ENCODE measurements at places on chromosomes 12 and 14. TPM values are rescaled to one million over a fixed set of nuclear protein-coding genes. Genes with fewer than 3 reads are reported as not detected.

DNA sequence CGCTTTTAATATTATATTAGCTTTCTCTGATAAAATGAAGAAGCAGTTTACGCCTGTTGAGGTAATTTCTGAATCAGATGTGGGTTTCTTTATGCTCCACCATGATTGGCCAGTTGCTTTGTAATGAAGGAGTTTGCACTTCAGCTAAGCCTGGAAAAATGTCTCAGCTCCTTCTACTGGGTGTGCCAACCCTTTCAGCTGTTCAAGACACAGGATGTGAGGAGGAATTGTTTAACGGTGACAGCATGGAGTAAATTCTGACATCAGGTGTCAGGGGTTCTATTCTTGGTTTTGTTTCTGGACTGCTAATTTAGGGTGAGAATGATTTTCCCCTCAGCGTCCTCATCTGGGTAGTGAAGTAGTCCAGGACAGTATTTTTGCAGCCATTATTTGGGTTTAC lies 43.5 kb downstream of the FLRT2 start:
- peaks cover 41% of the 10 kb centered on the region for H3K4me1 ChIP-seq
- no peaks in the 10 kb centered on the region for H3K36me3 ChIP-seq
- DNase-seq: no peak
- no peak overlapping the region for H3K4me3 ChIP-seq
- H3K27me3 ChIP-seq: no peaks in the 10 kb centered on the region

GRCh38 chr12:48331399-48331798 lies 19.3 kb downstream of the ZNF641 start:
- H3K27ac ChIP-seq: no peak overlapping the region
- H3K4me3 ChIP-seq: no peak overlapping the region
- no peak for DNase-seq
- no peaks in the 10 kb centered on the region for H3K4me1 ChIP-seq
- no peaks in the 10 kb centered on the region for H3K36me3 ChIP-seq

Gene KIF26A
- total RNA-seq: 40.2 TPM

Gene SLCO1A2
- 23.9 TPM for total RNA-seq

Gene HVCN1
- total RNA-seq: 12.0 TPM

DNA sequence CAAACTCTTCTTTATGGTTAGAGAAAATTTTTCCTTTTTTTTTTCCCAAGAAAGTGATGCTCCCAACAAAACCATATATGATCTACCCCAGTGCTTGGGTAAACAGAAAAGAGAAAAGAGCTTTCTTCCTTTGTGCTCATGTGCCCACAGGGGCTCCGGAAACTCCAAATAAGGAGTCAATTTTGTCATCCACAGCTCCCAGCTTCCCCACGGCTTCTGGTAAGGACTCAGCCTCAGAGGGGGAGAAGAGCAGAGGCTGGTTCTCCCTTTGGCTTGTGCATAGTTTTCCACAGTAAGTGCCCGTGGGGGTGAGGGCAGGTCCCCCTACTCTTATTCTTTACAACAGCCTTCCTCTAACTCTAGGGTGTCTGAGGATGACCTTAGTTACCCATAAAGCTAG lies 13.3 kb upstream of the RGS6 start:
- no peaks in the 10 kb centered on the region for H3K36me3 ChIP-seq
- no peak overlapping the region for H3K4me3 ChIP-seq
- no peak overlapping the region for H3K27ac ChIP-seq
- H3K27me3 ChIP-seq: no peaks in the 10 kb centered on the region
- peak; percentile 69 for DNase-seq

Gene HOXC10
- not detected for total RNA-seq

Gene RALGAPA1
- total RNA-seq: 31.7 TPM

- H3K4me3 ChIP-seq: no peak overlapping the region
- DNase-seq: no peak
- H3K27me3 ChIP-seq: no peaks in the 10 kb centered on the region
- H3K36me3 ChIP-seq: no peaks in the 10 kb centered on the region
Observed at GRCh38 chr12:92537290-92537960, 165.4 kb upstream of the PLEKHG7 start.

- DNase-seq: no peak
- no peaks in the 10 kb centered on the region for H3K4me1 ChIP-seq
- no peak overlapping the region for H3K4me3 ChIP-seq
- H3K36me3 ChIP-seq: peaks cover 6% of the 10 kb centered on the region
- H3K27me3 ChIP-seq: no peaks in the 10 kb centered on the region
- H3K27ac ChIP-seq: no peak overlapping the region
Observed at GRCh38 chr14:59355091-59355490, 110.1 kb downstream of the GPR135 start.

Gene LMNTD1
- not detected for total RNA-seq

DNA sequence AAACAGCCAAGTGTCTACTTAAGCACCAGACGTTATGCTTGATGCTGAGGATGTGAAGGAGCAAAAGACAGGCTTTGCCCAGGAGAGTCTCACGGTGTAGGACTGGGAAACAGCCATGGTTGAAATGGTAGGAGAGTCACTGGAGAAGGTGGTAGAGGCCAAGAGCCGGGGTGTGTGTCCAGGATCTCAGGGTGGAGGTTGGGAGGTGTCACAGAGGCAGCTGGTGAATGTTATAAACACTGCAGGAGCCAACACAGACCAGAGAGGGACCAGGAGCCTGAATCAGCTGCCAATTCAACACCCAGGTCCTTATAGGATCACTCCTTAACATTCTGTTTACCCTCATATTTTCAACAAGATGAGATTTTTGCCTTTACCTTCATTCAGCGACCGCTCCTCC lies 7.5 kb downstream of the NID2 start:
- no peak overlapping the region for H3K4me3 ChIP-seq
- no peaks in the 10 kb centered on the region for H3K36me3 ChIP-seq
- no peak overlapping the region for H3K27ac ChIP-seq
- H3K4me1 ChIP-seq: peaks cover 7% of the 10 kb centered on the region
- H3K27me3 ChIP-seq: peaks cover 5% of the 10 kb centered on the region

Gene CFAP251
- total RNA-seq: 1.5 TPM

Gene DPPA3
- total RNA-seq: 0.25 TPM

- H3K27me3 ChIP-seq: no peaks in the 10 kb centered on the region
- peaks cover 5% of the 10 kb centered on the region for H3K4me1 ChIP-seq
- no peak for DNase-seq
- H3K27ac ChIP-seq: no peak overlapping the region
- no peaks in the 10 kb centered on the region for H3K36me3 ChIP-seq
Observed at GRCh38 chr12:67091204-67091603, 178.0 kb upstream of the CAND1 start.

Gene BRI3BP
- 2.5 TPM for total RNA-seq

GRCh38 chr12:109736552-109737108 lies 23.0 kb downstream of the FAM222A start:
- H3K36me3 ChIP-seq: no peaks in the 10 kb centered on the region
- H3K27ac ChIP-seq: no peak overlapping the region
- no peak overlapping the region for H3K4me3 ChIP-seq
- peak; percentile 96 for DNase-seq

DNA sequence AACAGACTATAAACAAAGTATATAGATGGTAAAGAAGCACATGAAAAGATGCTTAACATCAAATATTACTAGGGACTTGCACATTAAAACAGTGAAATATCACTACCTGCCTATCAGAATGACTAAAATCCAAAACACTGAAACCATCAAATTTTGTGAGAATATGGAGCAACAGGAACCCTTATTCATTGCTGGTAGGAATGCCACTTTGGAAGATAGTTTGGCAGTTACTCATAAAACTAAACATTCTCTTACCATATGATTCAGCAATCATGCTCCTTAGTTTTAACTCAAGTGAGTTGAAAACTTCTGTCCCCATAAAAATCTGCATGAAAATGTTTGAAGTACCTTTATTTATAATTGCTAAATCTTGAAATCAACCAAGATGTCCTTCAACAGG lies 297.6 kb downstream of the DAD1 start:
- H3K27ac ChIP-seq: no peak overlapping the region
- H3K27me3 ChIP-seq: no peaks in the 10 kb centered on the region
- H3K36me3 ChIP-seq: no peaks in the 10 kb centered on the region
- H3K4me3 ChIP-seq: no peak overlapping the region
- no peak for DNase-seq
- H3K4me1 ChIP-seq: peaks cover 10% of the 10 kb centered on the region

Gene TEX52
- not detected for total RNA-seq

DNA sequence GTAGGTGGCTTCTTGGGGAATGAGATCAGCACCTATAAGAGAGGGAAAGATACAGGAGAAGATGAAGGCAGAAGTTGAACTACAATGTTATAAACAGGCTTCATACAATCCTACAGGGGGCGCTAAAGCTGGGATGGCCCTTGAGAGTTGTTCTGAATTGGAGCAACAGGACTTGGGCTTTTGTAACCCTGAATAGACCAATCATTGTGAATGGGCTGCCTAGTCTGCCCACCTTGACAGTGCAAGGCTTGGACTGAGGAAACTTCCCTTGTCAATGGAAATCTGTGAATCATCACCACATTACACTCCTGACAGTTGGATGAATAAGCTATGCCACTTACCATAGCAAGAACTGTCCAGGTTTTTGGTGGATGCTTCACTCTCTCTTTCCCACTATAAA lies 306.1 kb downstream of the KCNC2 start:
- no peaks in the 10 kb centered on the region for H3K36me3 ChIP-seq
- H3K27ac ChIP-seq: no peak overlapping the region
- no peaks in the 10 kb centered on the region for H3K27me3 ChIP-seq
- no peaks in the 10 kb centered on the region for H3K4me1 ChIP-seq
- H3K4me3 ChIP-seq: no peak overlapping the region

- no peaks in the 10 kb centered on the region for H3K4me1 ChIP-seq
- no peak overlapping the region for H3K27ac ChIP-seq
- H3K4me3 ChIP-seq: no peak overlapping the region
- H3K36me3 ChIP-seq: no peaks in the 10 kb centered on the region
Observed at GRCh38 chr12:91722072-91722471, 423.6 kb downstream of the BTG1 start.

Gene STXBP6
- 5.9 TPM for total RNA-seq

DNA sequence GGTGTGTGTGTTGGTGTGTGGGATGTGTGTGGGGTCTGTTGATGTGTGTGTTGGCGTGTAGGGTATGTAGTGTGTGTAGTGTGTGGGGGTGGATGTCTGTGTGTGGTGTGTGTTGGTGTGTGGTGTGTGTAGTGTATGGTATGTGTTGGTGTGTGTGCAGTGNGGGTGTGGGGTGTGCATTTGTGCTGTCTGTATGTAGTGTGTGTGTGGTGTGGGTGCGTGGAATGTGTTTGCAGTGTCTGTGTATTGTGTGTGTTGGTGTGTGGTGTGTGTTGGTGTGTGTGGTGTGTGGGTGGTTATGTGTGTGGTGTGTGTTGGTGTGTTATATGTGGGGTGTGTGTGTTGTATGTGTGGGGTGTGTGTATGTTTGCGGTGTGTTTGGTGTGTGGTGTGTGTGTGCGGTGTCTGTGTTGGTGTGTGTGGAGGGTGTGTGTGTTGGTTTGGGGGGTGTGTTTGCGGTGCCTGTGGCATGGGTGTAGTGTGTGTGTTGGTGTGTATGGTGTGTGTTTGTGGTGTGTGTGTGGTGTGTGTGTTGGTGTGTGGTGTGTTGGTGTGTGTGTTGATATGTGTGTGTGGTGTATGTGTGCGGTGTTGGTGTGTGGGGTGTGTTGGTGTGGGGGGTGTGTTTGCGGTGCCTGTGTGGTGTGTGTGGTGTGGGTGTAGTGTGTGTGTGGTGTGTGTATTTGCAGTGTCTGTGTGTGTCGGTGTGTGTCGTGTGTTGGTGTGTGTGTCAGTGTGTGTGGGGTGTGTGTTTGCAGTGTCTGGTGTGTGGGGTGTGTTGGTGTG lies 14.7 kb downstream of the MLXIP start:
- H3K27ac ChIP-seq: no peak overlapping the region
- H3K4me1 ChIP-seq: peaks cover 8% of the 10 kb centered on the region
- no peaks in the 10 kb centered on the region for H3K36me3 ChIP-seq
- no peaks in the 10 kb centered on the region for H3K27me3 ChIP-seq
- no peak for DNase-seq

Gene VRTN
- total RNA-seq: 18.6 TPM

Gene SOAT2
- total RNA-seq: not detected

DNA sequence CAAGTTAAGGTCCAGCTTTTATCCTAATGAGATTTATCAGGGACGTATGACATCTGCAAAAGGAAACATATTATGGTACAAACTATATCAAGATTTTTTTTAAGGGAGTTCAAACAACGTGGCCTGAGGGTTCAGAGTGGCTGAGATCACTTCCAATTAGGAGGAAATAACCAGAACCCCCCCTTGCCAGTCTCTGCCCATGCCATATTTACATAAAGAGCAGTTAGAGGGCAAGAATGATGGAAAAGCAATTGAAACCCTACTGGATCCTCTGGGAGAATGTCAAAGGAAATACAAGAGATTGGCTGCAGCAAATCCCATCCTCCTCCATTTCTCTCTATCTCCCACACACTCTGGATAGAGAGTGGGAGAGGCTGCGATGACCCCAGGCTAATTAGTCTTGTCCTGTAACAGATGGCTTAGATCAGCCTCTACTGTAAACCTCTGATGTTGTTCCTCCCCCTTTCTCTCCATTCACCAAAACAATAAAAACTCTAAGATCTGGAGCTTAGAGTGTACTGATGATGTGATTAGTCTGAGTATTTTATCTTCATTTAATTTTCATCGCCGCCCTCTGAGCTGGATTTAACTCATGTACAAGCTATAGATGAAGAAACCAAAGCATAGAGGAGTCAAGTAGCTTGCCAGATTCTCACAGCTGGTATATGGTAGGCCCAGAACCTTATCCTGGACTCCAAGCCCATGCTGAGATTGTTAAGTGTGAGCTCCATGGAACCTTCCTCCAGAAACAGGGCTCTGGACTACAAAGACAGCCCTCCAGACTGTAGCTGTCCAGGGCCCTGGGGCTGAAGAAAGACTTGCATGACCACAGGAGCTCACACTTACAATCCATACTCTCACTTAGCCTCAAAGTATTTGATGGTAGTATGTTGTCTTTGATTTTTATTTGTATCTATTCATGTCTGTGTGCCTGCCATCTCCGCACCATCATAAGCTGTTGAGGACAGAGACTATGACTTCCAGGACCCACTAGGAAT lies 54.1 kb upstream of the GNG2 start:
- no peaks in the 10 kb centered on the region for H3K36me3 ChIP-seq
- no peaks in the 10 kb centered on the region for H3K27me3 ChIP-seq
- H3K4me3 ChIP-seq: no peak overlapping the region
- H3K27ac ChIP-seq: no peak overlapping the region
- DNase-seq: no peak

DNA sequence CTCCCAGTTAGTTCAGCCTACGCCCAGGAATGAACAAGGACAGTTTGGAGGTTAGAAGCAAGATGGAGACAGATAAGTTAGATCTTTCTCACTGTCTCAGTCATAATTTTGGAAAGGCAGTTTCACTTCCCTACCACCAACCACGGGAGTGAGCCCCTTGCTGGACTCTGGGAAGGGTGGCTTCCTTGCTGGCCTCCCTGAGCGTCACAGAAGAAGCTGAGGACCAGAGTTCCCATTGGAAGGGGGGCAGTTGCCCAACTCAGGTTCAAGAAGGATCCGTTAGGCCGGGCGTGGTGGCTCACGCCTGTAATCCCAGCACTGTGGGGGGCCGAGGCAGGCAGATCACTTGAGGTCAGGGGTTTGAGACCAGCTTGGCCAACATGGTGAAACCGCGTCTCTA lies 106.2 kb upstream of the MAX start:
- no peak for DNase-seq
- peaks cover 5% of the 10 kb centered on the region for H3K4me1 ChIP-seq
- H3K36me3 ChIP-seq: no peaks in the 10 kb centered on the region
- H3K27me3 ChIP-seq: no peaks in the 10 kb centered on the region
- no peak overlapping the region for H3K4me3 ChIP-seq

- DNase-seq: no peak
- no peaks in the 10 kb centered on the region for H3K27me3 ChIP-seq
- H3K36me3 ChIP-seq: no peaks in the 10 kb centered on the region
- no peak overlapping the region for H3K27ac ChIP-seq
- peaks cover 41% of the 10 kb centered on the region for H3K4me1 ChIP-seq
Observed at GRCh38 chr12:93698307-93699092, 21.3 kb downstream of the CRADD start.

All from neural progenitor cell (in vitro differentiated cells).